ENCODE measurements at places on chromosomes 3 and 15. TPM values are rescaled to one million over a fixed set of nuclear protein-coding genes. Genes with fewer than 3 reads are reported as not detected.

GRCh38 chr3:194933465-194933864 is 247.8 kb downstream of the FAM43A start:
- DNase-seq = no peak

- DNase-seq = no peak
These were observed 43.9 kb downstream of the PXYLP1 start for GRCh38 chr3:141275511-141275910.

- peak; percentile 25 for DNase-seq
These were observed 1.0 kb downstream of the LYSMD4 start for GRCh38 chr15:99732124-99732750.

Gene ROPN1
- polyA plus RNA-seq = not detected

- DNase-seq = peak; percentile 79
These were observed 7.2 kb downstream of the CLPX start for GRCh38 chr15:65177901-65178300.

Gene GOLGA6L4
- polyA plus RNA-seq = 1.1 TPM

- DNase-seq = no peak
These were observed 961.7 kb downstream of the FHIT start for GRCh38 chr3:60289341-60290121.

DNA sequence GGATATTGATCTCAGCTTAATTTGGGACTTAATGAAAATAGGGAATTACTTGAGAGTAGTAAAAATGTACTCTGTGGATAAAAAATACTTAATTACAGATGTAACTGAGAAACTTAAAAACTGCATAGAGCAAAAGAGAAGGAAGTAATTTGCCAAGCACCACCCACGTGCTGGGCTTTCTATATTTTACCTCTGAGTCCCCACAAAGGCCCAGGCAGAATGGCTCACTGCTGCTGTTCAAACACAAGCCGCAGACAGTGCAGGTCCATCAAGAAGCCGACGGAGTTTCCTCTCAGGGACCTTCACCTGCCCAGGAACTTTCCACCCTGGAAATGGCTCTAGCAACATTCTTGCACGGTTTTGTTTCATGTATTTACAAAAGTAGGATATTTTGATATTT is 77.2 kb upstream of the TRPM1 start:
- no peak for DNase-seq

Gene TMC3
- 5.3 TPM for polyA plus RNA-seq

DNA sequence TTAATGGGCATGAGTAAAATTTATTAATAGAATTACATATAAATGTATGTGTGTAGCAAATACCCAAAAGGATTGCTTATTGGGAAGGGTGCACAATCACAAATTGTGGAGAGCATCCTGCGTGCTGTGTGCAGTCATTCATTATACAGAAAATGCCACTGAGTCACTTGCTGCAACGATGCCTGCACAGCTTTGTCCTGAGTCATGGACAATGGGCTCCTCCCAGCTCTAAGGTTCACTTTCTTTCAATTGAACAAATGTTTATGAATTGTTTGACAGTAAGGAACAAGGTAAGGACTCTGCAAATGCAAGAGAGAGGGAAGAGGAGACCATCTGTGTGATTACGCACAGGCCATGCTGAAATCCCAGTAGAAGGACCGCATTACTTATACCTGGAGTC is 18.7 kb downstream of the CFAP161 start:
- no peak for DNase-seq

GRCh38 chr3:46849045-46849631 is 14.1 kb downstream of the MYL3 start:
- DNase-seq = peak; percentile 84

Gene MESP1
- 0.69 TPM for polyA plus RNA-seq

Gene PDCD7
- polyA plus RNA-seq = 20.5 TPM

DNA sequence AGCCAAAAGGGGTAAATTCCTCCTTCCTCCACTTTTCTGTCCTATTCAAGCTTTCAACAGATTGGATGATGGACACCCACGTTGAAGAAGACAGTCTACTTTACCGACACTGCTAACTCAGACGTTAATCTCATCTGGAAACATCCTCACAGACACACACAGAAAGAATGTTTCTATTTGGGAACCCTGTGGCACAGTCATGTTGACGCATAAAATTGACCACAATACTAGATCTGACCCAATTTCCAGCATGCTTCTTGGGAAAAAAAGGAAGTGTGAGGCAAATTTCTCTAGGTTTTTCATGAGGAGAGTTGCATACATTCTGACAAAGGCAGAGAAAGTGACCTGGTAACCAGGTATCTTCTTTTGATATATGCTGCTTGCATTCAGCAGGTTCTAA is 594.1 kb downstream of the FGF12 start:
- no peak for DNase-seq

GRCh38 chr3:198079771-198080520 is 119.9 kb downstream of the LMLN start:
- no peak for DNase-seq

GRCh38 chr3:10361375-10361774 is 40.5 kb upstream of the SEC13 start:
- peak; percentile 32 for DNase-seq

Gene CCDC39
- polyA plus RNA-seq = not detected

Gene CACNA2D3
- 0.27 TPM for polyA plus RNA-seq

- no peak for DNase-seq
These were observed 131.9 kb downstream of the B3GALNT1 start for GRCh38 chr3:160973067-160973809.

DNA sequence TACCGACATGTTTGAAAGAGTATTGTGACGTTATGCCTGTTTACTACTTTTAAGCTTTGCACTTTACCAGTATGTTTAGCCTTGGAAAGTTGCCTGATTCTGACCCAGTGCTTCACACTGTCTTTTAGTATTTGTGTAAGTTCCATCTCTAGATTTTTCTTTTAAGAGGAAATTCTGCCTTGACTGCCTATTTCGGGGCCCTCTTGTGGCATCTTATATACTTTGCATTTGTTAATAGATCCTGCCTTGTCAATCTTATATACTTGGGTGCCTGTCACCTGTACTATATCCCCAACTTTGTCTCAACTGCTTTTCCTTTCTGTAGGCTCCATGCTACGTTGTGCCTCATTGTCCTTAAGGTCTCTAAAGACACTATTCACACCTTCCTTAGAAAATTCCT is 244.6 kb downstream of the STXBP5L start:
- DNase-seq = peak; percentile 2

- peak; percentile 61 for DNase-seq
These were observed 584.4 kb downstream of the PDCD6IP start for GRCh38 chr3:34382859-34383258.

GRCh38 chr15:40365016-40365415 is 7.0 kb downstream of the DISP2 start:
- no peak for DNase-seq

- no peak for DNase-seq
These were observed 99.5 kb downstream of the SV2B start for GRCh38 chr15:91199511-91199910.

GRCh38 chr15:51678096-51678495 is 3.2 kb upstream of the SCG3 start:
- no peak for DNase-seq

- DNase-seq = no peak
These were observed 36.9 kb downstream of the LRRFIP2 start for GRCh38 chr3:37137516-37137915.

DNA sequence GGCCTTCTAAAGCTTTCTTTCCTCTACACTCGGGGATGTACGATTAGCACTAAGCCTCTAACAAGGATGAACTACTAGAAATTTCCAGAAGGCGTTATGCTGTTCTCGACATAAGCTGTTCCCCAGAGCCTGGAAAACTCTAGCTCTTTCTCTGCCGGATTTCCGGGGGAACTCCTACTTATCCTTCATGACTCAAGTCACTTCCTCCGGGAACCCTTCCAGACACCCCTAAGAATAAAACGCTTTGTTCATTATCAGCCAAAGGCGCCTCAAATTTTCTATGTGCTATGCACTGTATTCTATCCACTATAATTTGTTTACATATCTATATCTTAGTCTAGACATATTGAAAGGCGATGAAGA is 455 bp upstream of the SNAP23 start:
- DNase-seq = peak; percentile 75

GRCh38 chr15:48634893-48635292 is 10.6 kb downstream of the FBN1 start:
- no peak for DNase-seq

Gene FSIP1
- polyA plus RNA-seq = 0.72 TPM

GRCh38 chr3:197019535-197019934 is 10.1 kb downstream of the MELTF start:
- DNase-seq = no peak

GRCh38 chr3:43783987-43784639 is 93.4 kb downstream of the ABHD5 start:
- DNase-seq = no peak

All from small intestine (tissue), 16 donors.